Ovary (tissue), 10 donors: ENCODE measurements at places on chromosomes 2 and 18.

GRCh38 chr2:119126650-119127049 lies 31.9 kb downstream of the C1QL2 start:
- no peak for DNase-seq

DNA sequence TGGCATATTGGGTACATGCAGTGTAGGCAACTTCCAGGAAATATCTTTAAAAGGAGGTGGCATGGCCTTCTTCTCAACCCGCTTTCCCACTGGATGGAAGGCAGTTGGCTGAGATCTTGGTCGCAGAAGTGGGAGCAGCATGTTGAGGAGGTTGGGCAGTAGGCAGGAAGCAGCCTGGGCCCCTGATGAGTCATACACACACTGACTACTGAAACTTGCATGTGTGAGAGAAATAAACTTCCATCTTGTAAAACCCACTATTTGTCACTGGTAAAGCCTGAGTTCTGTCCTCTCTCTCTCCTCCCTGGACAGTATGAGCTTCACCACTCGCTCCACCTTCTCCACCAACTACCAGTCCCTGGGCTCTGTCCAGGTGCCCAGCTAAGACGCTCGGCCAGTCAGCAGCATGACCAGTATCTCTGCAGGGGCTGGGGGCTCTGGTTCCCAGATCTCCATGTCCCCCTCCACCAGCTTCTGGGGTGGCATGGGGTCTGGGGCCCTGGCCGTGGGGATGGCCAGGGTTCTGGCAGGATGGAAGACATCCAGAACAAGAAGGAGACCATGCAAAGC lies 233.8 kb upstream of the SPRED2 start:
- no peak for DNase-seq

- DNase-seq, result no peak
These were observed 131.5 kb downstream of the RGPD3 start for GRCh38 chr2:106336737-106337136.

GRCh38 chr2:37642907-37643729 lies 28.3 kb downstream of the CDC42EP3 start:
- no peak for DNase-seq

DNA sequence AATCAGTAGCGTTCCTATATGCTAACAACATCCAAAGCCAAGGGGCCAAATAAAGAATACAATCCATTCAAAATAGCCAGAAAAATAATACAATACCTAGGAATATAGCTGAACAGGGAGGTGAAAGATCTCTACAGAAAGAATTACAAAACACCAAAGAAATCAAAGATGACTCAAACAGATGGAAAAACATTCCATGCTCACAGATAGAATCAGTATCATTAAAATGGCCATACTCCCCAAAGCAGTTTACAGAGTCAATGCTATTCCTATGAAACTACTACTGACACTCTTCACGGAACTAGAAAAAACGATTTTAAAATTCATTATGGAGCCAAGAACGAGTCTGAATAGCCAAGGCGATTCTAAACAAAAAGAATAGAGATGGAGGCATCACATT lies 57.4 kb downstream of the CCBE1 start:
- no peak for DNase-seq

DNA sequence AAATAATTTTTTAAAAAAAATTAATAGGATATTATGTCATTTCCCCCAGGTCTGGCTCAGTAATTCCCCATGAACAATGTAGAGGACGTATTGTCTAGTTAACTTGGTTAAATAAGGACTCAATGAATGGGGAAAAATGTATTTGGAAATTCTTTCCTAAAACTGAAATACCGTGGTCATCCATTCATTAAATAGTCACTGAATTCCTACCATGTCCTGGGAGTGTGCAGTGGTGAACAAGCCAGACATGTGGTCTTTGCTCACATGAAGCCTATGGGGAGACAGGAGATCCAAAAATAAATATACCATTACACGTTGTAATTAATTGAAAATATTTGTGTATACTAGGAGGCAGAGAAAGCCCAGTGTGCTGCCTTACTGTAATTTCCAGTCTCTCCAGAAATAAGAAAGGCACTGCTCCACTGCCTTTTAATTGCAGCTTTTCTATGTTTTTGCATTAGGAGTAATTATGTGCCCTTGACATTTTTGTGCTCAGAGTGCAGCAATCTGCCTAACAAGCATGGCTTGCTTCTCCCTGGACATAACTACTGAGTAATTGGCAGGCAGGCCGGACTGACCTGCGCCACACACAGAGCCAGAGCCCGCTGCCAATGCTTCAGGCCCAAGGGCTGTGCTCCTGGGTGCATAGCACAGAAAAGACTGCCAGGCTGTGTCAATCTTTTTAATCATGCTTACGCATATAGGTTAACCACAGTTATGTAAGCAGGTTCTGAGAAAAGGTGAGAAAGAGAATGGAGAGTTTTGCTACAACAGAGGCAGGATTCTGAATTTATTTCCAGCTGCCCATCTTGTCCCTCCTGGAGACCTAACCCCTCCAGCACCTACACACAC lies 22.2 kb upstream of the TTC39C start:
- DNase-seq, result peak; percentile 23
